Activated T-helper 1 cell treated with anti-CD3 and anti-CD28 coated beads, Interleukin-2, amount 50 U/mL, for 16 hours (primary cell): ENCODE measurements at places on chromosomes 1 and 21.

GRCh38 chr21:36658926-36659325, 40.0 kb upstream of the SIM2 start:
- DNase-seq, result no peak

GRCh38 chr1:156528875-156529425, 28.4 kb upstream of the MEF2D start:
- no peak for DNase-seq

DNA sequence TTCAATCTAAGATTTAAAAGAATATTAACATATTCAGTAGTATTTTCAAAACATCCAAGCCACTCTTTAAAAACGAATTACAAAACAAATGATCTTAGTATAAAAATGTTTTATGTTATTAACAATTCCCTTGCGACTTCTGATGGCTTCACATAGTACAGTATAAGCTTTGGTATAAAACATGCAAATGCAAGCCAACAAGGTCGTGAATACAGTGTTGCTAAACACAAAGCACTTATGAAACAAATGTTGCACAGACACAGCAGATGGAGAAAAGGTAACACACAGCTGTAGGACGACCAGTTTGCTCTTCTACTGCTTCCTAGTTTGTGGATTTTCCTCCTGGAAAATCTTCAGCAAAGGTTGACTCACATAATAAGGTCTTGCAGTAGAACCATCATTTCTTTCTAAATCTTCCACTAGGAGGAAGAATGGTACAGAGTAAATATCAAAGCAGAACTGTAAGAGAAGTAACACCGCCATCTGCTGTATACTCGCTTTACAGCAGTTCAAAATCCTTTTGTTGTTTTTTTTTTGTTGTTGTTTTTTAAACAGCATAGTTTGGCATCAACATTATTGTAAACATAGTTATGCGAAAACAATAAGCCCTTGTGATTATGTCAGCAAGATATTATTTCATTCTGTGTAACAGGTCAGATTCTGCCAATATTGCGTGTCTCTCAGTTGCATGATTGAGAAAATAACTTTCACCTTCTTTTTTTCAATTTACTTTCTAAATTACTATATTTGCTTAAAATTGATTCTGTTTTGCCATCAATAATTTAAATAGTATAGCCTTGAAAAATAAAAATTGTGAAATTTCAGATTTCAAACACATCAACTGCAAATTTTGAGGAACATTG, 69.5 kb downstream of the LHX8 start:
- no peak for DNase-seq

DNA sequence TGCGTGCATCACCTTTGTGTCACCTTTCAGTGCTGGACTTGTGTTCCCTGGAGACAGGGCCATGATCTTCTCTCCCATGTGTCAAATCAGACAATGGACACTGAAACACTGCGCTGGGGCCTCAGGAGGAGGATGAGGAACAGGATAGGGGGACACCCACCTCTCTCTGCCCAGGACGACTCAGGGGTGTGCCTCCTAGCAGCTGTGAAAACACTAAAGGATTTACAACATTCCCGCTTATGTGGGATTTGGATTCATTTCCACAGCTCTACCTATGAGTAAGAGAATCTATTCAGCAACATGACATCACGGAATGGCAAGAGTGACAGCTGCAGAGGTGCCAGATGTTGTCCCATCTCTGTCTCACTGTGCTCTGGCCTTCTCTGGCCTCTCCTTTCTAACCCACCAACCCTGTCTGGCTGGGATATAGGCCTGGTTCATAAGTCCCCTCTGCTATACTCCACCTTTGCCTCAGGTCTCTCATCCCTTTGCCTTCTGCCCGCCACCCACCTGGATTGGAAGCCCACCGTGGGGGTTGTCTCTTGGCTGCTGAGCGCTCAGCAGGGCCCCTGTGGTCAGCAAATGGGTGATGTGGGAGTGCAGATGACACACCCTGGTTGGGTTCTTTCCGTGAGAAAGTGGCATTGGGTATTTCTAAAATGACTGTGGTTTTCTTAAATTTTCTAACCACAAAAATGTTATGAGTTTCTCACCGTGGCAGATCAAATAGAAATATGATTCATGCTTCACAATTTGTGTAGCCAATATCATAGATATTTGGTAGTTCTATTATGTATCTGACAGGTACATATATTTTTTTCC, 47.1 kb upstream of the TLR5 start:
- DNase-seq, result no peak

- no peak for DNase-seq
Measured at GRCh38 chr1:115224636-115225035, 113.4 kb downstream of the NGF start.
